ENCODE measurements at places on chromosomes 1 and 21.
A peak's percentile ranks its signal among the peaks of the same experiment; 100 is the strongest.

GRCh38 chr1:180577361-180577760 is 18.6 kb downstream of the OVAAL start:
- DNase-seq: no peak

DNA sequence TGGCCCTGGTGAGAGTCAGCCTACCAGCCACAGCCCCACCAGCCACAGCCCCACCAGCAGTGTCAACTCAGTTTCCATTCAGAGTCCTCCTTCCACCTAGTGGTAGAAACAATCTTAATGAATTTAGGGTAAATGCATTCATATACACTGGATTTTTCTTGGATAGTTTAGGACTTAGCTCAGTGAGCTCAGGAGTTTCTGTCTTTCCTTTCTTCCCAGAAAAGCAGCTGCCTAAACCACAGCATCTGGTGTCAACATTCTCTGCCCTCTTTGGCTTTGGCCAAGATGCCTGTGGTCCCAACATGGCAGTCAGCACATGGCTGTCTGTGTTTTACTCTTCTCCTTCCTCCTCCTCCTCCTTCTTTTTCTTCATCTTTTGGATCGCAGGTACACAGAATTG is 94.0 kb downstream of the CLIC6 start:
- DNase-seq: peak; percentile 75

DNA sequence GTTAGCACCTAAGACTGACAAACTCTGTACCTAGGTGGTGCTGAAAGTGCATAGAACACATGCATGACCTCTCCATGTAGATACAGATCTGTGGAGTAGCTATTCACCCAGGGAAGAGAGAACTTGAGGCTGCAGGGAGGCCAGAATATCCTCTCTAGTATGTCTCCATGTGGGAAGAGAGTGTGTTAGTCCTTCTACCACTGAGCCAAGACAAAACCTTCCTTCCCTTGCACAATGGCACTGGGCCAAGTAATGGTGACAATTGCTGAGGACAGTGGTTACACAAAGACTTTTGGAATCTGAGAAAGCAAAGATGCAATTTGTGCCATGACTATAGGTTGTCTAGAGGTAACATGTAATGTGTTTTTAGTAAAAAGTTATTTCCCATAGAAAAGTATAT is 52.3 kb downstream of the C1orf198 start:
- no peak for DNase-seq

DNA sequence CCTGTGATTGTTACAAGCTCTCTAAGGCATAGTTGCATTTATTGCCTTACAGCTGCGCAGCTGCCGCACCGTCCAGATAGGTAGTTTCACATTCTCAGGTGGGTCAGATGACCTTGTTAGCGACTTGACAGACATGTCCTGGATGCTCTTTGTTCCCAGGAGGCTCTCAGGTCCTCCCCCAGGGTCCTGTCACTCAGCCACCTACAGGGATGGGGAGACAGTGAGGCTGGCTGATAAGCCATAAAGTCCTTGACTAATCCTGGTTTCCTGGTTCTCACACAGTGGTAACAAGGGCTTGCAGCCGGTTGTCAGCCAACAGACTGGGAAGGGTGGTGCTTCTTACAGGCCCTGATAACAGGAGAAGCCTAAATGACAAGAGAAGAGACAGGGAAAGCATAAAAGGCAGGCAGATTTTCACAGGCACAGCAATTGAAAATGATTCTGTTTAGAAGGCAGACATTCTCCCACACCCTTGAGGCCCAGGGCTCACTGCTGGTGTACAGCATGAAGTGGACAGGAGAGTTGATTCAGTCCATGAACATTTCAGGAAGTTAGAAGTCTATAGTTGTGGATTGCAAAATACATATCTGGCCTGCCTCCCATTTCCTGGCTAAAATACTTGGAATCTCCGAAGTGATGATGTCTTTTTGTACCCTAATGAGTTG is 2.9 kb downstream of the ARF1 start:
- DNase-seq: peak; percentile 67

DNA sequence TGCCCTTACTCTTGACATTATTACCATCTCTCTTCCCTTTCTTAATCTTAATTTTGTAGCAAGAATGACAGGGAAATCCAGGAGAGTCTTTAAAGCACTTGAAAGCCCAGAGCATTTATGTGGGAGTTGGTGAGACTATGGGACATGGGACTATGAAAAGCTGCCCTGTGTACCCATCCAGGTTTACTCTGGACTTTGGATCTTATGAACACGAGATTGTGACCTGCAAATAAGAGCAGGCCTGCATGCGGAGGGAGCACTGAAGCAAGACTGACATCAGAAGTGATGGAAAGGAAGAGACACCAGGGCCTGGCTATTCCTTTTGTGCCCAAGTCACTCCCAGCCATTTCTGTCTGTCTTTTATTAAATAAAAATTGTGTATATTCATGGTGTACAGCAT is 209.6 kb downstream of the NUF2 start:
- DNase-seq: no peak

- no peak for DNase-seq
Observed at GRCh38 chr1:190169311-190170067, 308.2 kb downstream of the BRINP3 start.

DNA sequence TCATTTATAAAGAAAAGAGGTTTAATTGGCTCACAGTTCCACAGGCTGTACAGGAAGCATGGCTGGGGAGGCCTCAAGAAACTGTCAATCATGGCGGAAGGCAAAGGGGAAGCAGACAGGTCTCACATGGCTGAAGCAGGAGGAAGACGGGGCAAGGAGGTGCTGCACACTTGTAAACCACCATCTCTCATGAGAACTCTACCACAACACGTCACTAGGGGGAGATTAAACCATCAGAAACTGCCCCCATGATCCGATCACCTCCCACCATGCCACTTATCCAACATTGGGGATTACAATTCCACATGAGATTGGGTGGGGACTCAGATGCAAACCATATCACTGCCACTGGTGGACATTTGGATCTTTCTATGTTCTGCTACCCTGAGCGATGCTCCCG is 351.4 kb downstream of the NPHP4 start:
- no peak for DNase-seq

DNA sequence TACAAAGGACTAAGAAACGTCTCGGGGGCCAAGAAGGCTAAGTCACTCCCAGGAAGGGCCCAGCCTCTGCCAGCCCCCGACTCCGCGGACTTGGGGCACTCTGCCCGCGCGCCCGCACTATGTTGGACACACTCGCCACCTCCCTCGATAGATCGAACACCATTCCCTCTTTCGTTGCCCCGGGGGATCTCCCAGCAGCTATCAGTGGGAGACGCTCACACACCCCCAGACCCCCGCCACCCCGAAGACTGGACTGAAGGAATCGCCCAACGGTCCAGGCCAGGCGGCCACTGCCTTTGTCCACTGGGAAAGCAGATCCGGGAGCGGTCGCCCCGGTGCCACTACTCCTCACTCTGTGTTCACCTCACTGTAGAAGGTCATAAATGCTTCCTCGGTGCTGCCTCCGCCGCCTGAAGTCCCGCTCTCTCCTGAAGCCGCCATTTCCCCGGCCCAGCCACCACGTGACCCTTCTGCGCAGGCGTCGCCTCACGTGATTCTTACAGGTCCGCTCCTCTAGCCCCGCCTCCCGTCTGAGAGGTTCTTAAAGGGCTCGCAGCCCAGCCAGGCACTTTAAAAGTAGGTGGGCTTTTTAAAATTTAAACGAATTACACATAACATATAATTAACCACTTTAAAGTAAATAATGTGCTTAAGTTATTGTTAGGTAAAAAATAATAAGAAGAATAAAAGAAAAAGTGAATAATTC is at the start of gene DNAJC8:
Gene DNAJC8, minus strand, starts transcription at position 472 of the 706 bp plus-strand sequence. Its CDS starts 31 bp downstream, at position 441.
- DNase-seq: peak; percentile 97

GRCh38 chr1:39690794-39691382 is 345 bp downstream of the HPCAL4 start:
- no peak for DNase-seq
